Stimulated activated CD4-positive, alpha-beta T cell treated with anti-CD3 and anti-CD28 coated beads, Interleukin-15, amount 100 ng/mL, for 1 hour (primary cell): ENCODE measurements at places on chromosomes 12 and 14.

DNA sequence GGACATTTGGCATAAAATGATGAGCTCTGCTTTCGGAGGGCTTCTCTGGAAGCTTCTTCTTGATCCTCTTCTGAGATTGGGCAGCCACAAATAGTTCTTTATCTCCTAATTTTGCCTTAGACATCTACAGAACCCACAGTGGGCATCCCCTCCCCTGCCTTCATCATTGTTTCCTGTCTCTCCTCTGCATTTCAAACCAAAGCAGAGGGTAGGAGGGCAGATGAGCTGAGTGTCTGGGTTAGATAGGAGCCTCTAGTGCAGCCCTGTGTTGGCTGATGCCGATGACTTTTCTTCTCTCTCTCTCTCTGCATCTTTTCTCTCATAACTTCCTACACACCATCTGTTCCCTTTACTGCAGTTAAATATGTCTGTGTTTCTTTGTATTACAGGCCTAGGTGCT is 8.5 kb upstream of the IL26 start:
- no peak for DNase-seq

DNA sequence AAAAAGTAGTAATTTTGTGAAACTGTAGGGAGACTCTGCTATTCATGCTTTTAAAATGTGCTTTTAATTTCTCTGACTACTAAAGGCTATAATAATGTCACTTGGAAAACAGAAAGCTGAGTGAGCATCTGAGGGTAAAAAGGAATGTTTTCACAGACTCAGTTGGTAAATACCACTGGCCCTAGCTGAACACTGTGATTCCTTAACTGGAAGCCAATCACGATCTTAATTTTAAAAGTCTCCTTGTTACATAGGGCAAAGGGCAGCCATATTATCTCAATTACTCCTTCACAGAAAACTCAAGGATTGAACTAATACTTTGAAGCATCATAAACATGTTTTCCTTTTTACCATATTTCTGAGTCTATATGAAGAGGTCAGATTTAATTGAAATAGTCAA is 41.9 kb downstream of the PAWR start:
- DNase-seq, result no peak

- no peak for DNase-seq
Observed at GRCh38 chr14:103008768-103009357, 48.5 kb downstream of the CDC42BPB start.

DNA sequence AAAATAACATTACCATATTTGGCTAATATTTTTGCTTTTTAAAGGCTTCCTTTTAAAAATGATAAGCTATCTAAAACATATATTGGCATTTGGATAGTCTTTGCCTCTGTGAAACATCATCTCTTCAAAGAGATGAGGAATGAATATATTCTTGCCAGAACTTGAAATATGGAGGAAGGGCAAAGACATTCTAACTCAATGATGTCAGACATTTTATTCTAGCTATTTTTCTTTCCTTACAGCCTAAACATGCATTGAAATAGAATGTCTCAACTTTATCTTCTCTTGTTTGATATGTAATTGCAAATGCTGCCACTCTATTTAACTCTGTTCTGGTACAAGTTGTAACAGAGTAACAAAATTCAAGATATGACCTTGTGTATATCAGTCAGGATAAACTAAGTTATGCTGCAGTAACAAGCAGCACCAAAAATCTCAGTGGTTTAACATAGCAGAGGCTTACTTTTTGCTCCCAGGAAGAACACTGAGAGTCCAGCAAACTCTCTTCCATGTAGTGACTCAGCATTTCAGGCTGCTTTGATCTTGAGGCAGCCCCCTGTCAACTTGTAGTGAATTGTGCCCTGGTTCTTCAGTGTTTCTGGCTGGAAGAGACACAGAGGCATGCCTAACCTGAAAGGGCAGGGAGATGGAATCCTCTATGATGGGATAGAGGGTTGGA is 11.0 kb downstream of the IRAK3 start:
- DNase-seq, result no peak

DNA sequence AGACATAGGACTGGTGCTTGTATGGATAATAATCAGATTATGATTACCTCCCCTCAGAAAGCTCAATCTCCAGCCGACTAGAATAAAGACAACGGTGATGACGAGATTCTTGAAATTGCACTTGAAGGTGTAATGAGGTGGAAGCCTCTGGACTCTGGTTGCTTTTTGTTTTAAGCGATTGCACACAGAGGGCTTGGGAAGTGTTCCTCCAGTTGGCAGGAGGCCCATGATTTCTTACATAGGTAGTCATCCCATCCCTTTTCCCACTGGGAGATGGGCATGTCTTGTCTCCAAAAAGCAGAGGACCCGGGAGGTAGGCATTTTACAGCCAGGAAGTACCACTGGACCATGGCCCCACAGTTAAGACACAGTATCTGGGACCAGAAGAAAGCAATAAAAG is 165.7 kb upstream of the FKBP4 start:
- DNase-seq, result no peak

DNA sequence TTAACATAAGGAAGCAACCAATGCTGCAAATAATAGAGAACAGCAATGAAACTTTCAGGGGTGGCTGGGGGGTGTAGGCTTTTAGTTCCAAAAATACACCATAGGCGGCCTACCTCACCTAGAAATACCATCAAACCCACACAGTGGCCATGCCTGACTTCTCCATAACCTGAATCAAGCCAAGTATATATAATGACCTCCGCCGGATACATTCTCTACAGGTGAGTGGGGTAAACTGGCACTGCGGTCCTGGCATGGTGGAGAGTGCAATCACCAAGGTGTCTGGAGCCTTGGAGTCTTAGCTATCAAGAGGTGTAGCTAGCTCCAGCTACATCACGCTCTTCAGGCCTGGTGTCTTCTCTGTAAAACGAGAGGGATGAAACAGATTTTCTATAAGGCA is 1.2 kb downstream of the ZBTB25 start:
- no peak for DNase-seq

- DNase-seq, result no peak
Observed at GRCh38 chr12:129839679-129840078, 64.1 kb downstream of the TMEM132D start.
